AG08396 (cell line): ENCODE measurements at places on chromosomes 2 and 18.

GRCh38 chr2:134324430-134324829, 70.6 kb downstream of the MGAT5 start:
- DNase-seq: no peak

GRCh38 chr2:43427032-43427424, 168.8 kb downstream of the THADA start:
- no peak for DNase-seq

- DNase-seq: no peak
Measured at GRCh38 chr2:141748616-141749015, 382.2 kb downstream of the LRP1B start.

DNA sequence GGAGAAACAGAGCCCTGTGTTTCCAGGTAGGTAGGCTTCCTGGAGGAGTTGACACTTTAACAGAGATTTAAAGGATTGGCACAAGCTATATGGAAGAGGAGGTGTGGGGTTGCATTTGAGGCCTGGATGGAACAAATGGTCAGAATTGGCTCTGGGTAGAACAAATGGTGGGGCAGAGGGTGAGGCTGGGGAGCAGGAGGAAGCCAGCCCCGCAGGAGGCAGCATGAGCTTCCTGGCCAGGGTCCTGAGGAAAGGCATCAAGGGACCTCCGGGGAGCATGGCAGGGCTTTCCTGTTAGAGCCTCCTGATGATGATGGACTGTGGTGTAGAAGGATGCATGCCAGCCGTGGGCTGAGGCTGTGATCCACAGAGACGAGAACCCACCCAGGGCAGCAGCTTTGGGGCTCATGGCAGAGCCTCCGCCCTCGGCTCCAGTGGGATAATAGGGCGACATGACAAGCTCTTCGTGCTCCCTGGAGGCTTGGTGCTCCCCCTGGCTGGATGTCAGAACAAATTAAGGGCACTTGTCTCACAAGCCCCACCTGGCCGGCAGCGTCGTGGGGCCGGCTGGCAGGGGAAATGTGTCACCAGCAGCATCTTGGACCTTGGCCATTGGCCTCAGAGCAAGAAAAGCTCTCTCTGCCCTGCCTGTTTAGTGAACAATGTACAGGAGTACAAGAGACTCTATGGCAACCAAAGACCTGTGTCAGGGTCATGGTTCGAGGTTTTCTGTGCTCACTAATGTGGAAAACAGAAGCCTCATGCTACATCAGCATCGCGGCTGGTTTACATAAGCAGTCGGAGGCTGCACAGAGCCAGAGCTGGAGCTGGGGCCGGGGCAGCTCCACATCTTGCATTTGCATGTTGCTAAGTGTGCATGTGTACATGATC, 153.5 kb downstream of the MYCN start:
- no peak for DNase-seq

- peak; percentile 97 for DNase-seq
Measured at GRCh38 chr2:85327822-85328617, at the start of gene TGOLN2. Gene TGOLN2 (minus strand): TSS chr2:85327989. CDS start chr2:85327962, 27 bp downstream.

DNA sequence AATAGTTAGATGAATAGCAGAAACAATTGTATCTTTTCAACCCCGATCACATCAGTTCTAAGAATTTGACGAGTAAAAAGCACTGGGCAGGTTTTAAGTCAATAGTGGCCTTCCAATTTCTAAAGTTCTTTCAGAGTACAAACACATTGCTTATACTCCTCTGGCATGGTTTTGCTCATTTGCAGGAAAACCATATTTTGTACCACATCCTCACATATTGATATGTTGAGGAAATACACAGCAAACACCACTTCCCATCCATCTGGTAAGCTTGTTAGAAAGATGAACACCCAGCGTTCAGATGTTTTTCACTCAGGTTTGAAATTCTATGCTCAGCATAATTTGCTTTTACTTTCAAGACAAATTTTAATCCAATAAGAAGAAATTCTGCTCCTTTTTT, 344.6 kb upstream of the ACVR2A start:
- DNase-seq: no peak

GRCh38 chr2:8819194-8819593, 18.2 kb downstream of the KIDINS220 start:
- peak; percentile 19 for DNase-seq

DNA sequence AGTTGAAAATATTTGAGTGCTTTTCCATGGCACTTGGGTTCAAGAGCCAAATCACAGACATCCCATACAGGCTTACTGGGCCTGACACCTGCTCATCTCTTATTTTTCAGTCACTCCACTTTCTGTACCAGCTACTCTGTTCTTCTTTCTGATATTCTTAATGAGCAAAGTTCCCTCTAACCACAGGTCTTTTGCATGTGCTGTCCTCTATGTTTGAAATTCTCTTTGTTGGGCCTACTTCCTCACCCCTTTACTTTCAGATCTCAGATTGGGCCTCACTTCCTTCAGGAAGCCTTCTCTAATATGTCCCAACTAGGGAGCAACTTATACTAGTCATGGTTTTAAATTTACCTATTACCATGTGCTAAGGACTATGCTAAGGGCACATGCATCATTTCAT, 81.8 kb upstream of the RBMS1 start:
- DNase-seq: no peak

DNA sequence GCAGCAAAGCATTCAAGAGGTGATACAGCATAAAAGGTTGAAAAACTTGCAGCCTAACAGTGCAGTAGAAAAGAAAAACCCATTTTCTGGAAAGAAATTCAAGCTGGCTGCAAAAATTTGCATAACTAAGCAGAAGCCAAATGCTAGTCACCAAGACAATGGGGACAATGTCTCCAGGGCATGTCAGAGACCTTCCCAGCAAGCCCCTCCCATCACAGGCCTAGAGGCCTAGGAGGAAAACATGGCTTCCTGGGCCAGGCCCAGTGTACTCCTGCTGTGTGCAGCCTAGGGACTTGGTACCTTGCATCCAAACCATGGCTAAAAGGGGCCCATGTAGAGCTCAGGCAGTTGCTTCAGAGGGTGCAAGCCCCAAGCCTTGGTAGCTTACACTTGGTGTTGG, 405.1 kb upstream of the CYRIA start:
- no peak for DNase-seq

- peak; percentile 28 for DNase-seq
Measured at GRCh38 chr2:84846741-84847142, 34.1 kb downstream of the TRABD2A start.

- no peak for DNase-seq
Measured at GRCh38 chr2:5253263-5253662, 438.9 kb upstream of the SOX11 start.

DNA sequence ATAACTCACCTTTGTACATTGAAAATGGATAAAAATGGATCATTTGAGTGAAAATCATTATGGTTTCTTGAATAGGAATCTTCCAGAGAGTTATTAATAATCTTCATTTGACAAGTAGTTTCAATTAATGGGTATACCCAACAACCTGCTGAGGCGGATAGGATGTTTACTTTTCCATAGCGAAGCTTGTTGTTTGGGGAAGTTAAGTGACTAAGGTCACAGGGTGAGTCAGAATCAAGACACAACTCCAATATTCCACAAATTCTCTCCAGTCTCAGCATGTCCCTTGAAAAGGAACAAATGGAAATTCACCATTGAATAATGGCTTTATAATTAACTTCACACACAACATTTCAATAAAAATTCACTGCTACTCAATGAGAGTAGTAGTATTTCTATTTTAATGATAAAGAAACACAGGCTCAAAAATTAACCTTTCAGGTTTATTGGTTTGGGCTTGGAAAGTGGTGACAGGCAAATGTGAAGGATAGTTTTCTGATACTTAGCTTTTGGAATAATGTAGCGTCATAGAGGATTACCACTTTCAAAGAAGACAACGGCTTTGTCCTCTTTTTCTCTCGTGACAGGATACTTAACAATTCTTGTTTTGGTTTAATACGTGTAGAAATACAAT, 211.3 kb downstream of the GPD2 start:
- DNase-seq: no peak

DNA sequence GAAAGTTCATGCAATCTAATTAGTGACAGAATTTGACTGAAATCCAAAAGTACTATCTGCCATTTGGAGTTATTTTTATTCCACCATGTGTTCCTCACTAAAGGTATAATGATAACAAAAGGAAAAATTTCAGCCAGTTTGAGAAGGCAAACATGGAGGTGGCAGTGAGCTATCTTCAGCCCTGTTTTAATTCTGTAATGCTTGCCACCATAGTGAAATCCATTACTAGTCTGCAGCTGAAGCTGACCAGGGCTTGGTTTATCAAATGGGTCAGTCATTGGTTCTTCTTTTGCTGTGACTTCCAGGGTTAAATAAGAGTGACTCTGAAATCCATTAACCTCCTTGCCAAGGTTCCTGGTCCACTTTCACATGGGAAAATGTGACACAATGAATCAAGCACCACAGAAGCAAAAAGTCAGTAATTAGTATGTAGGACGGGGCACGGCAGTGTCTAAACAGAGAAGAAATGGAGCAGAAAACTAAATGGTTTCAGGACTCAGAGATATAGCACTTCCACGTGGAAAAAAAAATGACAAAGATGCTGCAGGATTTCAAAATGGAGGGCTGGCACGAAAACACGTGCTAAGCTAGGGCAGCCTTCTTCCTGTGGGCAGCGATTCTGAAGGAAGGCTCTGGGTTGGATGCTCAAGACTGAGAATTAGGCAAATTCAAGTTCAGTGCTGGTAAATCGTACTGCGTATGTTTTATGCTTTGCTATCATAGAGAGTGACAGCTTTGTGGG, 87.2 kb downstream of the EPHA4 start:
- DNase-seq: no peak

- no peak for DNase-seq
Measured at GRCh38 chr2:240441326-240441992, 6.0 kb downstream of the GPC1 start.

- peak; percentile 54 for DNase-seq
Measured at GRCh38 chr2:143513081-143513480, 383.9 kb downstream of the ARHGAP15 start.

- DNase-seq: no peak
Measured at GRCh38 chr2:151974988-151975387, 123.9 kb downstream of the CACNB4 start.

DNA sequence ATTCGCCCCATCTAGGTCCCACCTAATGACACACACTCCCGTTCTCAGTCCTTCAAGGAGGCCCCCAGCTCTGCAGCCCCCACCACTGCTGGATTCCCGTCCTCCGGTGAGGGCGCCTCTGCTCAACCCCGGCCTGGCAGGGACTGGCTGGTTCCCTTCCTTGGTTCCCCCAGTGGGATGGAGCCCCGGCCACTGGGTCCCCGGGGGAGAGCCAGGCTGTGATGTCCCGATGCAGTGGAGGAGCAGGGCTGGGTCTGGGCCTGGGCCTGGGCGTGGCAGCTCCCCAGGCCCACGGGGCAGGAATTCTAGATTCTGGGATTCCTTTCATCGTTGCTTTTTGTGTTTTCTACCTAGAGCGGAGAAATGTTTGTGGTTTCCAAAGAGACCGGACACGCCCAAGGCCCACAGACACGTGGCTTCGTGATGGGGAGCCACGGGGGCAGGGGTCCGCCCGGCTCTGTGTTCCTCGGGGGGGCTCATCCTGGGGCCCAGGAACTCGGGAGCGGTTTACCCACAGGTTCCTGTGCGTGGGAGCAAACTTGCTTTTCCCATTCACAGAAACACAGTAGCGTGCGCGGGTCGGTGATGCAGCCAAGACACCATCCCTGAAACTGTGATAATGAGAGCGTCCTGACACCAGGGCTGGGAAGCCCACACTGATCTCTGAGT, 67.0 kb downstream of the SLC66A2 start:
- DNase-seq: no peak

GRCh38 chr2:151999053-151999452, 99.8 kb downstream of the CACNB4 start:
- DNase-seq: peak; percentile 61

DNA sequence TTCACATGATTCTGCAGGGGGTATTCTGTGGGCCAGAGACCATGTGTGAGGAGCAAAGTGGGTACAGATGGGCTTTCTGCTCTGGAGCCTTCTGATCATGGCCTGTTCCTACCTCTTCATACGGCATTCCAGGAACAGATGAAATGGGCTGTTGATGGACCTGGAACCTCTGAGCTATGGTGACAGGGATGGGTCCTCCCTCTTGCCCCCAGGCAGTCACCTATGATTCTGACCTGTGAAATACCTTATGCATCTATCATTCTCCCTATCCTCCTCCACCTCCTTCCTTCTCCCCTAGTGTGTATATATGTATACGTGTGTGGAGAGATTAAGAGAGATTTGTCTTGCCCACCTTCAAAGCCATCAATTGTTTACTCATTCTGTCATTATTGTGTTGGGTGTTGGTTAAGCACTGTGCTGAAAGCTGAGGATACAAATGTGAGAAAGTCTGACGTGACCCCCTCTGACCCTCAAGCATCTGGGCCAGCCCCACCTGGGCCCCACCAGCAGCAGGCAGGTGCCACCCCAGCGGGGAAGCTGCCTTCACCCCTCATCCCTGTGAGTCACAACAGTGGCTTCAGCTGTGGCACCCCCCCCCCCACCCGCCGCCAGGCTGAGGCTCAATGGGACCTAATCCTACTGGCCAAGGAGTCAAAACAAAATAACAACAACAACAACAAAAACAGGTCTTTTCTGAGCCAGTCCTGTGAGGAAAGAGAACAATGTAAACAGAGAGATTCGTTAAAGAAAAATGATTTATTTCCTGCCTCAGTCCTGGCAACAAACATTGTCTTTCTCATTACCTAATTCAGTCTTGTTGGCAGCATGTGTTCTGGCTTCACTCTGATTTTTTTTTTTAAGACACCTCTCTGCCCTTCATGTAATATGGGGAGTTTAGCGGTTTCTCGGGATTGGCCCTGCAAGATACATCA, 103.8 kb upstream of the CDC42EP3 start:
- no peak for DNase-seq

- DNase-seq: no peak
Measured at GRCh38 chr2:211035548-211036185, 479.3 kb downstream of the CPS1 start.

- DNase-seq: no peak
Measured at GRCh38 chr2:143948710-143949109, 571.2 kb downstream of the ZEB2 start.

DNA sequence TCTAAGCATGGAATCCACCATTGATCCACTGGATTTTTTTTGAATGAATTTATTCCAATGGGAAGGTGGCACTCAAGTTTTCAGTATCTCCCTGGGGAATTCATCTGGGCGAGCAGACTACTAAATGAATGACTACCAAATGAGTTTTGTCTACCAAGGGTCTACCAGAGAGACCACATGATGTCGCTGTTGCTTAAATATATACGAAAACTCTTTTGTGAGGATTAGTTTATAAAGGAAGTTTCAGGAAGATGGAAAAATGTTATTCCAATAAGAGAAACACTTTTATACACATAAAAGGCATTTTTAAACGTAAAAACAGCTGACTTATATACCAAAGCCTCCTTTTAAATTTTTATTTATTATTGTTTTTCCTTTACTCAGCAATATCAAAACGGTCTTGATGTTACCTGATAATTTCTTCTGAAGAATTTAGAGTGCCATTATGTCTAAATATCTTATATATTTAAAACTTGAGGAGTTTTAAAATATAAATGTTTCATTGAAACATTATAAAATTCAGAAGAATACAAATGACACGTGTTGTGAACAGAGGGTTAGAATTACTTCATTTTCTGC, 139.7 kb downstream of the HRH4 start:
- DNase-seq: peak; percentile 50

- no peak for DNase-seq
Measured at GRCh38 chr2:85481818-85482777, 56.9 kb upstream of the MAT2A start.

GRCh38 chr2:29762239-29762638, 159.1 kb downstream of the ALK start:
- no peak for DNase-seq

- DNase-seq: peak; percentile 23
Measured at GRCh38 chr18:45006934-45007333, 326.2 kb downstream of the SETBP1 start.
